Non-pigmented ciliary epithelial cell (primary cell): ENCODE measurements at places on chromosomes 5 and 9.

- no peak for DNase-seq
Observed at GRCh38 chr9:6702707-6703106, 55.1 kb upstream of the KDM4C start.

DNA sequence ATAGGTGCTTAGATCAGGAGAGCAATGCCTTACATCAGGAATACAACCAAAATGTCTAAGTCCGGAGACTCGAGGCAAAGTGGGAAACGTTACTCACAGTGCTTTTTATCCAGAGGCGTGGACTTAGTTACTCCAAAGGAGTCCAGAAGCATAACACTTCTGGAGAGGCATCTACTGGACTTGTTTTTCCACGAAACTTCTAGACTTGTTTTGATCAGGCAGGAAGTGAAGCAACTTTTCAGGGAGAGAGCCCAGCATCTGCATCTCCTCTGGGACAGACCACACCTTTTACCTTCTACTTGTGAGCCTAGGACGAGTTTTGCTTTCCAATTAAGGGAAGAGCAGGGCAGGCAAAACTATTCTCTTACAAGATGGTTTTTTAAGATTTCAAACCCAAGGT lies 1.2 kb upstream of the TJP2 start:
- DNase-seq = no peak

GRCh38 chr5:82406205-82406773 lies 128.1 kb upstream of the RPS23 start:
- DNase-seq = peak; percentile 84

- no peak for DNase-seq
Observed at GRCh38 chr9:106467865-106468164, 395.2 kb upstream of the ZNF462 start.

DNA sequence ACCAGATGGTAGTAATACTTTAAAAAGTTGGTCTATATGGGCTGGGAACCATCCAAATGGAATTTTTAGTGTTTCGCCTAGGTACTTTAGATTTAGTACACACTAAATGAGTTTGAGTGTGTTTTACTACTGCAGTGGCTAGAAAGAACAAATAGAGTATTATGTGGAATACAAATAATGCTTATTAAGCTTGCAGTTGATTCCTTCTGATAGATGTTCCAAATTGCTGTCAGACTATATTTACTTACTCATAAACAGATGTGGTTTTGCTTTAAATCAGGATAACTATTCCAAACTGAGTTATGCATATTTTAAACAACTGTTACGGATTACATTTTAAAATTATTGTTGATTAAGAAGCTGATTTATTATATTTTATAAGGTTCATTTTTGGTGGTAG lies 103.3 kb downstream of the ZSWIM6 start:
- no peak for DNase-seq

DNA sequence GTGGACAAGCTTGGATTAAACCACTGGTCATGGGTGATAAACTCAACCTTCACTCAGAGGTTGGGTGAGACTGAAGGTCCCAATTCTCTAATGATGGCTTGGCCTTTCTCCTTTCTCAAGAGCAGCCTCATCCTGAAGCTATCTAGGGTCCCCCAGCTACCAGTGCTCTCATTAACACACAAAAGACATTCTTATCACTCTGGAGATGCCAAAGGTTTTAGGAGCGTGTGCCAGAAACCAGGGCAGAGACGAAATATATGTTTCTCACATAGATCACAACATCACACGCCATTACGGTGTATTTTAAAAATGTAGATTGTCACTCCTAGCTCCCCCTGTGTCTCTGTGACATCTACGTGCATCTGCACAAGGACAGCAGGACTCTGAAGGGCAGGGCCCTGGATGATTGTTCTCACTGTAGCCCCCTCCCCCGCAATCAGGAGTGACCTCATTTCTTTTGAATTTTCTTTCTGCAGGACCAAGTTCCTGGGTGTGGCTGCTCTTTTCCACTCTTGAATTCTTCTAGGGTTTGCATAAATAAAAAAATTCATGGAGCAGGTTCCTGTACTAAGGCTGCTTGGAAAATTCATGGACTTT lies 311.3 kb downstream of the GADD45G start:
- no peak for DNase-seq

DNA sequence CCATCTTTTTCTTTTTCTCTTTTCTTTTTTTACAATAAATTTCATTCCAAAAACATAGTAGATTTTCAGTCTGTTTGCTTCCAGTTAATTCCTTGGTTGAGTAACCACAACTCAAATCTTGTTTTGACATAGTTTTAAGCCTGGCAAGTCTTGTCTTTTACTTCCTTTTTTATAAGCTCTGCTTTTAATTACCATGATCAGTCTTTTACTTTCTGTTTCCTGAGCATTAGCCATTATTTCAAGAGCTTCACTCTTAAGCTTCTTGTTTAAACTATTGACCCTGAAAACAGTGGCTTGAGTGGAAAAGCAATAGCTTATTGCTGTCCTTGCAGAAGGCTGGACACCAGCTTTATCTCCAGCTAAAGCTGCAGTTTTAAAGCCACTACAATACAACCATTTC lies 1363.3 kb downstream of the MAT2B start:
- no peak for DNase-seq
